ENCODE measurements at places on chromosomes 4 and X.
A peak's percentile ranks its signal among the peaks of the same experiment; 100 is the strongest.

GRCh38 chrX:103356130-103356798, at the start of gene TCEAL9:
Gene TCEAL9, plus strand, starts transcription at chrX:103356506. Its CDS starts 1,179 bp downstream, at chrX:103357685.
- DNase-seq: no peak

GRCh38 chr4:121026034-121026433, 46.3 kb downstream of the NDNF start:
- no peak for DNase-seq

DNA sequence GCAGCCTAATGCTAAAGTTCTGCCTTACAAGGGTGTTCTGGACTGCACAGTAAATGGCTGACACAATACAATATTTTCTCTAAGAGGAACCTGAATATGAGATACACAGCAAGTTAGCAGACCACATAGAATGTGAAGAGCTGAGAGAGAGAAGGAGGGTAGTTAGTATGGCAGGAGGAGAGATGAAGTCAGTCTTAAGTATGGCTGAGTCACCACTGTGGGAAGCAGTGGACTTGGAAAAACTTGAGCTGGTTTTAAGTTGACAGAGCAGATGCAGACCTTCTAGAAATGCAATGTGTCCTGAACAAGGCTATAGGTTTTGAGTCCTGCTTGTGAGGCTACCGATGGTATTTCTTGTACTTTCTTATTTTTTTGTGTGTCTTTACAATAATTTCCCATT, 172.5 kb downstream of the SH2D1A start:
- DNase-seq: no peak

DNA sequence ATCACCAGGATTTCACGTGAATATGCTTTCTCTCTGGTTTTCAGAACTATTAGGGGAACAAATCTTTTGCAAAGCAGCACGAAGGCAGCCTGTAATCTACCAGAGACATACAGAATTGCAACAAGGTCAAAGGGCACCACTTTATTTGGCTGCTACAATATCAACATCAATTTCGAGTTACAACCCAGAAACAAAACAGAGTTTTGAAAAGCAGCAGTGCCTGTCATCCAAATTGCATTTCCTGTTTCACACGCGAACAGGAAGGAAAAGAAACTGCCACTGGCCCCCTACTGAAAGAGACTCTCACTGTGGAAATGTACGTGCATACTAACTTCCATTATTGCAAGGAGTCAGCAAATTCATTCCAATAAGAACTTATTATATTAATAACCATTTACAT, 17.1 kb upstream of the C1QTNF7 start:
- DNase-seq: no peak

DNA sequence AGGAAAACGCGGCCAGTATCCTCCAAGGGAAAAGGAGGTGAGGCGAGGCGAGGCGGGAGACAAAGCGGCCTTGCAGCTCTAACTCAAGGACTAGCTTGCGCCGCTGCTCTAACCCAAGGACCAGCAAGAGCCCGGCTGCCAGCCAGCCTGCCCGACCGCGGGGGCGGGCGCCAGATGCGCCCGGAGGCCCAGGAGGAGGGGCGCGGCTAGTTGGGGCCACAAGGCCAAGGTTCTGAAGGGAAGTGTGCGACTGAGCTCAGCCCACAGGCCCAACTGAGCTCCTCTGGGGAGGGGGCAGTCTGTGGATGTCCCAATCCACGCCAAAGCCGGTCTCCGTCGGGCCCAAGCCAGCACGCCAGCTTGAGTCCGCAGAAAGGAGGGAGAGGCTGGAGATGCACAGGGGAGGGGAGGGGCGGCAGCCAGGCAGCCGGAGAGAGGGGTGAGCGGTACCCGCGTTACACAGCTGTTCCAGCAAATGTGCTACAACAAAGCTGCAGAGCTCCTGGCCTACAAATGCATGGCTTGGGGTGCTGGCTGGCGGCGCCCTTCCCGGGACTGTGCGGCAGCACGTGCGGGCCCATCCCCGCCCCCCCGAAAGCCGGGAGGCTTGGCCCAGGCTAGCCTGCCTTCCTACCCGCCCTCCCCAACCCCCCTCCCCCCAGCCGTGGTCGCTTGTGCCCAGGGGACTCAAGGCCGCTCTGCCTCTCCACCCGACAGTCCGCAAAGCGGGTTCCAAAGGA, 637 bp downstream of the AMER1 start:
- DNase-seq: peak; percentile 52

- no peak for DNase-seq
These were observed 34.6 kb downstream of the LNX1 start for GRCh38 chr4:53556651-53557050.

DNA sequence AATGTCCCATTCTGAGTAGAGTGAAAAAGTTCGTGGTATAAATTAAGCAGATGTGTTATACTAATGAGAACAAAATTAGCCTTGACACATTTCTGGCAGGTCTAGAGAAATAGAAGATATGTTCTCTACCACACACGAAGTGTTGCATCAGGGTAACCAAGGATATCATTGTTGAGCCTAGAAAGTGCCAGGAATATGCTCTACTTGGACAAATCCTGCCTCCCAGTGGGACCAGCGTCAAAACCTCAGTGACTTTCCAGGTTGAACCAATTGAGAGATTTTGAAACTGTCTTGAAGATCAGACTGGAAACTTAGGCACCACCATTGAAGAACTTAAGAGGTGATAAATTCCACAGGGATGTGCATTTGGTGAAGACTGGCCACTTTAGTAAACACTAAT, 115.9 kb downstream of the HPGD start:
- no peak for DNase-seq

DNA sequence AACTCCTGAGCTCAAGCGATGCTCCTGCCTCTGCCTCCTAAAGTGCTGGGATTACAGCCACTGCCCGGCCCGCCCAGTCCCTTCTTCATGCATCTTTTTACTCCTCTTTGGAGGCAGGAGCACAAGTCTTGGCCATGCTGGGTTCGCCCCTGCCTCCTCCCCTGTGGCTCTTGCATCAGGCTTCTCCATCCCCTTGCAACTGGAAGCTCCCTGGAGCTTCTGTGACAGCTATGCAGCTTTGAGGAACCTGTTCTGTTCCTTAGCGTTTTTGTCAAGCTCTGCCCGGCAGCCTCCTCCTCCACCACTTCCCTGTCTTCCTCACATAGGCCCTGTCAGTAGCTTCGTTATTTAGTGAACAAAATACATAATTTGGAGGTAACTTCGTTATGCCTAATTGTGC, 73.9 kb downstream of the PSAPL1 start:
- no peak for DNase-seq

DNA sequence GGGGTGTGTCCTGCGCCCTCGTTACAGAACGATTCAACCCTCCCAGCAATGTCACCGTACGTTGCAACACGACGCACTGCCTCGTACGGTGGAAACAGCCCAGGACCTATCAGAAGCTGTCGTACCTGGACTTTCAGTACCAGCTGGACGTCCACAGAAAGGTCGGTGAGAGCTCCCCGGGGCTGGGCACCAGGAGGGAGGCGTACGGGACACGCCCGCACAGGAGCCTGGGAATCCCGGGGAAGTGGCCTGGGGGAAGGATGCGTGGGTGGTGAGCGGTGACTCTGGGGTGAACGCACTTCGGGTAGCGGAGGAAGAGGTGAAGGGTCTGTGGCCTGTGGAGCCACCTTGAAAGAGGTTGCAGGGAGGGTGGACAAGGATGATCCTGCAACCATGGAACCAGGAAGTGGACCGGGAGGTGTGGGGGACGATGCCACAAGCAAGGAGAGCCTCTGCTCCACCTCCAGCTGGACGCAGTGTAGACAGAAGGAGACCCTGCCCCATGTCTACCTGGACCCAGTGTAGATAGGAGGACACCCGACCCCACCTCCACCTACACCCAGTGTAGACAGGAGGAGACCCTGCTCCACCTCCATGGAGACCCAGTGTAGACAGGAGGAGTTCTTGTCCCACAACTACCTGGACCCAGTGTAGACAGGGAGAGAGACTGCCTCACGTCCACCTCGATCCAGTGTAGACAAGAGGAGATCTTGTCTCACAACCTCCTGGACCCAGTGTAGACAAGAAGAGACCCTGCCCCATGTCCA, 25.9 kb downstream of the CSF2RA start:
- DNase-seq: no peak

GRCh38 chr4:158384414-158384813, 137.3 kb upstream of the RXFP1 start:
- DNase-seq: no peak

- no peak for DNase-seq
These were observed 223.3 kb upstream of the MAB21L2 start for GRCh38 chr4:150358691-150359090.

GRCh38 chr4:47213971-47214370, 182.6 kb downstream of the GABRB1 start:
- peak; percentile 51 for DNase-seq

GRCh38 chr4:170428929-170429328, 339.2 kb upstream of the AADAT start:
- no peak for DNase-seq

DNA sequence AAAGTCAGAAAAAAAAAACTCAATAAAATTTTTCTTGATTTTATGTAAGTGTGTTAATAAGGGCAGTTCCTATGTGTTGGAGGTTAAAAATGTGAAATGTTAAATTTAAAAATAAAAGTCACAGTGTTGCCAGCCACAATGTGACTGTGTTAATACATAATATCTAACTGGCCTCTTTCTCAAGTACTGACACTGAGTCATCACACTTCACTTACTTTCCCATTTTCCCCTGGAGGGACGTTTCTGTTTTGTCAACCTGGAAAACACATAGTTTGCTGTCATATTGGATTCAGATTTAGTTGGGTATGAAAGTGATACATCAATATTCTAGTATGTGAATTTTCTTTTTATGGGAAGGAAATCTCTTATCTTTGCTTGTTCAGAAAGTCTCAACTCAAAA, 46.4 kb downstream of the ARHGEF38 start:
- no peak for DNase-seq

GRCh38 chr4:73991742-73992000, 3.7 kb upstream of the PPBP start:
- DNase-seq: no peak

DNA sequence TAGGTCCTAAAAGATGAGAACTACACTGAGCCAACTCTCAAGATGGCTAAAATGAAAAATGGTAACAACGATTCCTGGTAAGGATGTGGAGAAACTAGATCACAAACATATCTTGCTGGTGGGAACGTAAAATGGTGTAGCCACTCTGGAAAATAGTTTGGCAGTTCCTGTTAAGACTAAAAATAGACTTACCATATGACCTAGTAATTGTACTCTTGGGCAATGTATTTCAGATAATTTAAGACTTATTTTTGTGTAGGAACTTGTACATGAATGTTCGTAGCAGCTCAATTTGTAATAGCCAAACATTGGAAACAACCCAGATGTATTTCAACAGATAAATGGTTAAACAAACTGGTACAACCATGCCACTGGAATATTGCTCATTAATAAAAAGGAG, 106.2 kb downstream of the HDAC8 start:
- DNase-seq: no peak

DNA sequence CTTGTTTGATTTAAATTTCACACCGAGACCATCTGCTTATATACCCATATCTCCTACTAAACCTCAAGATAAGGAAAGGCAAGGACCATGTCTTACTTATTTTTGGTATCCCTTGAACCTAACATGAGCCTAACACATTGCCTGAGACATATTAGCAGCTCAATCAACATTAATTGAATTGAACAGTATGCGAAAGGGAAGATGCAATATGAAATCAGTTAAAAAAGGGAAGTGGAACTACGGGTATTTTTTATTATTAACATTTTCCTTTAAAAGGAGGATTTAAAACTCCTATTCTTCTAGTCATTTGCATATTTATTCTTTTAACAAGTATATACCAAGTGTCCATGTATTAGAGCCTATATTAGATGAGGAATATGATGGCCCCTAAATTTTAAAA, 197.0 kb downstream of the CAMK2D start:
- DNase-seq: no peak

- no peak for DNase-seq
These were observed 146.8 kb downstream of the ENOX2 start for GRCh38 chrX:130756233-130756632.

DNA sequence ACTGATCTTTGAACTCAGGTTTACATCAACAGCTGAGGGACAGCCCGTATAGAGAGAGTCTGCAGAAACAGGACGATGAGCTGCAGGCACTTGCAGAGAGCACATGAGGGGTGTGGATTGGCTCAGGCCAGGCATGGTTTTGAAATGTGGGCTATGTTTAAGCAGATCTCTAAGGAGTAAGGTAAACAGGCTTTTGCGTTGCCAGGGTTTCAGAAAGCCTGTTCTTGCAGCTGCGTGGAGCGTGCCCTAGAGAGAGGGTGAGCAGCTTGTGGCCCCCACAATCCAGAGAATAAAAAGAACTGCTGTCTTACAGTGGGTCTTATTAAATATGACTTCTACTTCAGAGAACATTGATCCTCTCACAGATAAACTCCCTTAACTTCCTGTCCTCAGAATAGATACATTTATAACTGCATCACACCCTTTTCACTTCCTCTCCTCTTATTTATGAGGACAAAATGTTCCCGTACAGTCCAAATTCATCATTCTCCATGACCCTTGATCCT, 64.1 kb downstream of the TMA16 start:
- DNase-seq: no peak

DNA sequence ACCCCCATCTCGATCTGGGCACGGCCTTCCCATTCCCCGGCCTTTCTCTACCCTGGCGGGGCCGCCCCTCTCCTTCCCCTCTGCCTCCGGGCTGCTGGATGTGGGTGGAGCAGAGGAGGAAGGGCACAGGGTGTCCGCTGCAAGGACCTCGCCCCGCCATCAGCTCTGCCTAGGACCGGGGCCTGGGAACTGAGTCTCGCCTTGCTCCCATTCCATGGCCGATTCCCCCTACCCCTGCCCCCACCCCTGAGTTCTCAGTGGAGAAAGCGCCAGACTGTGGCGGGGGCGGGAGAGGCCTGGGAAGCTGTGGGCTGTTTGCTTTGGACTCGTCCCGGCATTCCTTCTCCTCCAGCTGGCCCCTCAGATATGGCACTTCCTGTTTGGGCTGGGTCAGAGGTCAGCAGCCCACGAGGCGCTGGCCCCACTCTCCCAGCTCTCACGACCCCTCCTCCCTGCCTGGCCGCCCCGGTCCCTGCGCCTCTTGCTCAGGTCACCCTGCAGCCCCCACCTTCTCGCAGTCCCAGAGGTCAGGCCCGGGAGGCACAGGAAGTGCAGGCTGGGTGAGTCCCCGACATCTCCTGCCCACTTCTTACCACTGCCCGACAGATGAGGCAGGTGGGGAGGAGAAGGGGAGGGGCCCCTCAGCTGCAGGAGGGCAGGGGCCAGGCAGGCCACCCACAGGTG, 6.4 kb upstream of the BGN start:
- no peak for DNase-seq

DNA sequence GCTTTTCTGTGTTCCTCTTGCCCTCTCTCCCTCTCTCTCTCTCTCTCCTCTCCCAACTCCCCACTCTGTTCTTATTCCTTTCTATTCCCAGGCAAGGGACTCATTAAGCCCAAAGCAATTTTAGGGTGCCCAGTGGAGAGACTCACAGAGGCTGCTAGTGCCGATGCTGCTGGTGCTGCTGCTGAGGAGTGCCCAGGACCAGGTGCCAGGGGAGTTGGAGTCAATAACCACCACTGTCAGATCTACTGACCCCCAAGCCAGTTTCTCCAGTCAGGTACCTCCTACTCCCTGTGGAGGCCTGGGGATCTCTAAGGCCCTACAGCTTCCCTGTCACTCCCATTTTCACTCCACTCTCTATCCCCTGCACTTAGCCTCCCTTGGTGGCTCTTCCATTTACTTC, 54.2 kb upstream of the LAS1L start:
- no peak for DNase-seq

Measured in globus pallidus (tissue), 1 donor.